ENCODE measurements at places on chromosomes 2 and 18. TPM values are rescaled to one million over a fixed set of nuclear protein-coding genes. Genes with fewer than 3 reads are reported as not detected.

CROCC2 gene
- not detected for total RNA-seq

ZNF521 gene
- not detected for total RNA-seq

SERPINB2 gene
- not detected for total RNA-seq

CPLX4 gene
- total RNA-seq = not detected

SPP2 gene
- not detected for total RNA-seq

SLC9A4 gene
- total RNA-seq = 0.08 TPM

ZDBF2 gene
- total RNA-seq = 4.3 TPM

LRRC30 gene
- total RNA-seq = not detected

DSG4 gene
- not detected for total RNA-seq

ASXL3 gene
- not detected for total RNA-seq

INO80C gene
- 12.9 TPM for total RNA-seq

ASB18 gene
- total RNA-seq = not detected

GREB1L gene
- total RNA-seq = not detected

TXNDC2 gene
- not detected for total RNA-seq

Measured in activated CD8-positive, alpha-beta T cell treated with anti-CD3 and anti-CD28 coated beads, Interleukin-2, amount 10 ng/mL, durations not matched to agents 7 days and 5 days (primary cell).